ENCODE measurements at places on chromosomes 7 and 10.
A peak's percentile ranks its signal among the peaks of the same experiment; 100 is the strongest.

GRCh38 chr10:80719935-80720334 is 182.2 kb downstream of the SH2D4B start:
- DNase-seq = no peak

GRCh38 chr10:29239569-29240472 is 49.0 kb upstream of the LYZL1 start:
- no peak for DNase-seq

GRCh38 chr7:143216151-143216550 is 5.7 kb upstream of the TAS2R40 start:
- no peak for DNase-seq

- peak; percentile 44 for DNase-seq
These were observed 620.4 kb downstream of the GALNT17 start for GRCh38 chr7:71752171-71752935.
